ENCODE measurements at places on chromosomes 12 and 14.

DNA sequence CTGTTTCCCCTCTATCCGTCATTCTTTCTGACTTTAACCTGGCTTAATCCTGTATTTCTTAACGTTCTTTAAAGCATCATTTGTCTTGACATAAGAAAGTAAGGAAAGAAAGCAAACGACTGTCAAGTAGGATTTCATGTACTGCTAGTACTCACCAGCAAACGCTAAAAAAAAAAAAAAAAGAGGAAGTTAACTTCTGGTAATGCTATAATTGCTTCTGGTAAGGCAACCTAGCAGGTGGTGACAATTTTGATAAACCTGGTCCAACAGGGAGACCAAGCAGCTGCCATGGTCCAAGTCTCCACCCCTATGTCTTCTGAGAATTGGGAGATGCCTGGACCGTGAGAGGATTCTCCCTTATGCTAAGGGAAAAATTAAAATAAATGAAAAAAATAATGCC, 306.6 kb downstream of the DAD1 start:
- no peak for DNase-seq

- no peak for DNase-seq
Measured at GRCh38 chr12:119448611-119449131, 114.1 kb downstream of the CCDC60 start.

DNA sequence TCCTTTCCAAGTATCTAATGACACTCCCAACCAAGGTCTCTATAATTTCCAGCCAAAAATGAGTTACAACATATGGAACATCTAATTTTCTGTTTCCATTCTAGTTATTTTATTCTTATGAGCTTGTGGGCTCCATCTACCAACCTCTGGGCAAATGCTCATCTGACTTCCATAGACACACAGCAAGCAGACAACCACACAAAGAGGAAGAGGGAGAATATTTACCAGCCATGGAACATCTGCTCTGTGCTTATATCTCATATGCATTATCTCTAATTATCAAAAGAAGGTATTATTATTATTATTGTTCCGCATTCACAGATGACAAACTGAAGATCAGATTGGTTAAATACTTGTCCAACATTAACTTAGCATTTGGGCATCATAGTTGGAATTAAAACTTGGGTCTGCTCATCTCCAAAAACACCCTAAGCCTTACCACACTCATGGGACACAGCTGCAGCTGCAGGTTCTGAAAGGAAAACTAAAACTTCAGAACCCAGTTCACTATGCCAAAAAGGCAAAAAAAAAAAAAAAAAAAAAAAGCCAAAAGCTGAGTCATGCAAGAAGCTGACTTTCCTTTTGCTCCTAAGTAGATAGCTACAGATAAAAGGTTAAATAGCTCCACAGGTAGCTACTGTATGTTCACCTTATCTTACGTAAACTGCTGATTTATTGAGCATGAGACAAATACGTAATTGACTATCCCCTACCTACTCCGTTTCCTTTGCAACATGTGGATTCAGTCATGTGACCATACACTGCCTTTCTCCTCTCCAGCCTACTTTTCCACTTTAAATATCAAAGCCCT, 23.6 kb upstream of the TCL1B start:
- no peak for DNase-seq

DNA sequence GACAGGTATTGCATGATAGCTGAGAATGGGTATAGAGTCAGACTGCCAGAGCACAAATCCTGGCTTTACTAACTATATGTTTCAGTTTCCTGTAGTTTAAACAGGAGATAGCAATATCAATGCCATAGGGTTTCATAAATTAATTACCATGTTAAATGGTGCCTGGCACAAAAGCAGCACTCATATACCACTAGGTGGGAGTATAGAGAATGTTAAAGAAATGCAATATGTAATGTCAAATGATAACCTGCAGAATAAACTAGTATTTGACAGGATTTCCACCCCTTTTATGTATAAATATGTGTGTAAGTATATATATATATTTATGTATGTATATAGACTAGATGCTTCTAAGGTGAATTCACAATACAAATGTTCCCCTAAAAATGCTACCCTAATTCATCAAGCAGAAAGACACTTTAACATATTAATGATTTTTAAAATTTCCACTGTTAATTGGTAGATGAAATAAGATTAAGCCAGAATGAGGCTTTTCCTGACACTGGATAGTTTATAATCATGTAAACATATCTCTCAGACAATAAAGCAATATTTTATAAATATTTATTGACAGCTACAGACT, 8.6 kb downstream of the WDR89 start:
- no peak for DNase-seq

Data from retinal pigment epithelial cell (primary cell).